ENCODE measurements at places on chromosomes 5 and 9. TPM values are rescaled to one million over a fixed set of nuclear protein-coding genes. Genes with fewer than 3 reads are reported as not detected.

Gene LHX3
- not detected for total RNA-seq

Gene PDCD1LG2
- total RNA-seq: 0.20 TPM

Gene GPR151
- not detected for total RNA-seq

Gene TEX48
- not detected for total RNA-seq

Gene PCDHGC4
- total RNA-seq: 1.6 TPM

Gene ATP6V1G1
- total RNA-seq: 69.9 TPM

Gene COMMD10
- 29.0 TPM for total RNA-seq

Gene PALM2AKAP2
- total RNA-seq: 2.0 TPM

Gene CTSV
- total RNA-seq: 17.8 TPM

Measured in mucosa of descending colon (tissue), 3 donors.